Body of pancreas (tissue), 4 donors: ENCODE measurements at places on chromosomes 11 and 22. TPM values are rescaled to one million over a fixed set of nuclear protein-coding genes. Genes with fewer than 3 reads are reported as not detected.

GRCh38 chr11:46335890-46336562 is 11.2 kb upstream of the DGKZ start:
- no peak for DNase-seq

- DNase-seq: no peak
These were observed 25.5 kb downstream of the IL18BP start for GRCh38 chr11:72024069-72024754.

GRCh38 chr22:23233084-23233531 is 52.8 kb downstream of the BCR start:
- DNase-seq: no peak

GRCh38 chr11:35078470-35078735 is 60.6 kb upstream of the CD44 start:
- DNase-seq: no peak

DNA sequence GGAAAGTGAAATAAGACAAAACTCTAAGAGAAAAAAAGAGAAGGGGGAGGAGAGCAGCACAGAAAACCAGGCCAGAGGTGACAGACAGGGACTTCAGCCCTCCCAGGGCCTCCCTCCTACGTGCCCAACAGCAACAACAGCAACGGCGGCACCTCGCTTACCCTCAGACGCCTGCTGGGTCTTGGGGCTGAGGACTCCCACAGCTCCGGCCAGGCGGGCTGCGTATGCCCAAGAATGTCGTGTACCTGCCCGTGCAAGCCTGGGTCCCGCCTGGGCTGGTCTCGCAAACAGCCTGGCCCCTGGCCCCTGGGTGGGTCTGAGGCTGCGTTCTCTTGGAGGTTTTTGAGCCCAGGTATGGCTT is 30.5 kb downstream of the ARAP1 start:
- DNase-seq: peak; percentile 51

DNA sequence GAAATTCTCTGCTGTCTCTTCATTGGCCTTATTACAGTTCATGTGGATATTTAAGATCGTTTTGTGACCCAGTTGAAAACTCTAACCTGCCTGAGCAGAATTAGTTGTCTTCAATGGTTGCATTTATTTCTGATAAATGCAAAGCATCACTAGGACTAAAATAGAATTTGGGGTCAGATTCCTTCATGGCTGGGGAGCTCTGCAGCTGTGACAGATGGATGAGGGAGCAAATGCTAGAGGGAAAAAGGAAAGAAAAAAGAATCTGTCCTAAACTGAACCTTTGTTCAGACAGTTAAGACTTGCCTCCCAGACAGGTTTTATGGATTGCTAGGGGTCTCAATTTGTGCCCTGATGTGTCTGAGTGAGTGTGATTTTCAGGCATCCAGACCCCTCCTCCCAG is 113.0 kb downstream of the SYT9 start:
- DNase-seq: no peak

DNA sequence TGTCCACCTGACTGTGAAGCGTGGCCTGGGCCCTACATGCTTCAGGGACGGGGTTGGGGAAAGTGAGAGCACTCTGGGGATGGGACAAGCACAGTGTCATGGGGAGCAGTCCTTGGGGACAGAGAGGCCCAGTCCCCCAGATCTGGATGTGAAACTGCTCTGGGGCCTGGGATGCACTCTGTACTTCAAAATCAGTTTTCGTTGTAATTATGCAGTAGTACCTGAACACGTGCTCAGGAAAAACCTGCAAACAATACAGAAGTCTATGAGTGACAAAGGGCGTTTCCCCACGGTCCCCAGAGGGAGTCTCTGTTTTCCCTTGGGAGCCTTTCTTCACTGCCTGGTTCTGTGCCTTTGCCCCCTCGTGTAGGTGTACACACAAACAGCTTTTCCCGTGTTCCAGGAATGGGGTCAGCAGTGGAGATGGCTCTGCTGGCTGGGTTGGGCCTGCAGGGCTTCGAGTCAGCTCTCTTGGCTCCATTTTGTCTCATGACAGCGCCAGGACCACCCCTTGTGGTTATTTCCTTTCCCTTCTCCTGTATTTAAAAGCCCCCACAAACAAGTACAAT is 5.2 kb upstream of the TNFRSF13C start:
- DNase-seq: no peak

DNA sequence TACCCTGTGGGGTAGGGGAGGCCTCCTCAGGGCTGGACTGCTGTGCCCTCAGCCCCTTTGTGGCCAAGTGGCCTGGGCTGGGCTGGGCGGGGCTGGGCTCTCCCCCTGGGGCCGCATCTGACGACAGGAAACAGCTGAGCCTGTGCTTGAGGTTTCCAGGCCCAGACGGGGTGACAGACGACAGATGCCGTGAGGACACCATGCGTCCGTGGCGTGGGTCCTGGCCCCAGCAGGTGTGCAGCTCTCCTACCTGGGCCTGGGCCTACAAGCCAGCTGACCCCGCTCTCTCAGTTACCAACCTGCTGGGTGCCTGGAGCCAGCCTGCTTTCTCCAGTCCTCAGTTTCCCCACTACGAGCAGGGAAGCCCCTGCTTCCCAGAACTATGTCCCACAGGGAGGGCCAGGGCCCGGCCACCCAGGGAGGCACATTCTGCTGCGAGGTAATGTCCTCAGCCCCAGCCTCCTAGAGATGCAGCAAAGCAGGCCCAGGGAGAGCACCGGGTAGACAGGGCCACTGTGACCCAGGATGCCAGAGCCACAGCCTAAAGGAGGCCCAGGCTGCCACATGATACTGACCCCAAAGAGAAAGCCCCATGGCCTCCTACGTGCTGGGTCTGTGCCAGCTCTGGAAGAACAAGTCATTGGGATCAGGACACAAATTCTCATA is 181.3 kb downstream of the IGLL1 start:
- DNase-seq: no peak

- no peak for DNase-seq
These were observed 4.8 kb upstream of the MOB2 start for GRCh38 chr11:1491379-1491778.

DNA sequence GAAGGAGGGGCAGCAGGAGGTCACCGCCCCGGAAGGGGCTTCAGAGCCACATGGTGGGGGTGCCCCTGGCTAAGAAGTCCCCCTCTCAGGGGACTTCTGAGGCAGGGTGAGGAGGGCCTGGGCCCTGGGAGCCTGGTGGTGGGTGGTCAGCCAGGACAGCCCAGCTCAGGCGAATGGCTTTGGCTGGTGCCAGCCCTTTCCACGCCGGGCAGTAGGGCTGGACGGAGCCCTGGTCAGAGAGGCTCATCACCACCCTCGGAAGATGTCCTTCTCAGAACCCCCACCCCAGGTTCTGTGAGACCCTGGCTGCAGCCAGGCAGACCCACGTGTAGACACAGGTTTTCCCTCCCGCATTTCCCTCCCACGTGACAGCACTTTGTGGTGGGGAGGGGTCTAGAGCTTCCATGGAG is 35.9 kb downstream of the OSBPL5 start:
- DNase-seq: no peak

DNA sequence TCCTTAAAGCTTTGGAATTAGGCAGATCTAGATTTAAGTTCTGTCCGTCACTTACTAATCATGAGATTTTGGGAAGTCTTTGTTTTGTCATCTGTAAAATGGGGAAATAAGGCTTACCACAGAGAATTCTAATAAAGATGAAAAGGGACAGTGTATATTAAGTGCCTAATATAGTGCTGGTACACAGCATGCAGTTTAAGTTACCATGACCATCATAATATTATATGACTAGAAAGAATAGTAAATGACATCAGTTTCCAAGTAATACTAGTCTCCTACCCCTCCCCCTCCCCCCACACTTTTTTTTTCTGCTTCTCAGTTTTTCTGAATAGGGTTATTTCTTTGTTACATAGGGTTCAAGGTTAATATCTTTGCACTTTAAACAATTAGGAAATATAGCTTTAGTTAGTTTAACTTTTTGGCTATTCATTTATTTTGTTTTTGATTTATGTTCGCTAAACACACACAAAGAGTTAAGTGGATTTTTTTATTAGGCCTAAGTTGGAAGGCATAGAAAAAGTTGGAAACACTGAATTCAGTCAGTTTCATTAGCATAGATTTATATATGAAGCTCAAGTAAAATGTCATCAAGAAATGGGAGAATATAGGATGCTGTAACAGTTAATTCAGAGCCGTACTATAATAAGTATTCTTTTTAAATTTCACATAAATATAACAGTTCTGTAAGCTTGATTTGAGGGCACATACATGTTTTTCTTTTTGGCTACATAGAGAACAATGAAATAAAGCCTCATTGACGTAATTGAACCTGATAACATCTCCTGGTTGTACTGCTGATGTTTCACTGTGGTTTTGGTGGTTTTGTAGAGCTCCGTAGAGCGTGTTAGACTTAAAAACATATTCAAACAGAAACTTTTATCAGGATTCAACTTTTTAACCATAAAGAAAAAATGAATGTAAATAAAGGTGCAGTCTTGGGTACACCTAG is 121.2 kb downstream of the PDE3B start:
- DNase-seq: no peak

DNA sequence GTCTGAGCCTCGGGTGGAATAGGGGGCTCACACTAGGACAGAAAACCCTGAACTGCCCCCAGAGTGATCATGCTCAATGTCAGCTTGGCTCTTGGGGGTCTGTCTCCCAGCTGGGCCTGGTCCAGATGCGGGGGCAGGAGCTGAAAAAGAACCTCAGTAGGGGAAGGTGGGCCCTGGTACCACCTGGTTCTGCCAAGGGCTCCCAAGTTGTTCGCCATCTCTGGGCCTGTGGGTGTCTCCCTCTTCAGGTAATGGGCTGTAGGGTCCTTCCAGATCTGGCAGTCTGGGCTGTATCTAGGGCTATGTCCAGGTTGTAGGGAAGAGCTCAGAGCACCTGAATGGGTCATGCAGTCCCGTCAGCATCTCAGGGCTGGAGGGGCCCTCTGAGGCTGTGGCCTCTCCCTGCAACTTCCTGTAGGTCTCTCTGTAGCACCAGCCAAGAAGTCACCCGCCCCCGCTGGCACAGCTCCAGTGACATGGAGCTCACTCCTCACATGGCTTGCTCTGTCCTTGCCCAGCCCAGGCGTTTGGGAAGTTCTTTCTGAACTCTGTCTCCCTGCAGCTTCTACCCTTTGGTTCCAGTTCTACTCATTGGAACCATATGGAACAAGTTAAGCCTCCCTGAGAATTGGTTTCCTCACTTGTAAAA is 33.0 kb upstream of the SOX10 start:
- peak; percentile 68 for DNase-seq

GRCh38 chr11:128615076-128615475 is 27.7 kb upstream of the ETS1 start:
- no peak for DNase-seq

- no peak for DNase-seq
These were observed 204.5 kb downstream of the LRRC4C start for GRCh38 chr11:41254966-41255365.

DNA sequence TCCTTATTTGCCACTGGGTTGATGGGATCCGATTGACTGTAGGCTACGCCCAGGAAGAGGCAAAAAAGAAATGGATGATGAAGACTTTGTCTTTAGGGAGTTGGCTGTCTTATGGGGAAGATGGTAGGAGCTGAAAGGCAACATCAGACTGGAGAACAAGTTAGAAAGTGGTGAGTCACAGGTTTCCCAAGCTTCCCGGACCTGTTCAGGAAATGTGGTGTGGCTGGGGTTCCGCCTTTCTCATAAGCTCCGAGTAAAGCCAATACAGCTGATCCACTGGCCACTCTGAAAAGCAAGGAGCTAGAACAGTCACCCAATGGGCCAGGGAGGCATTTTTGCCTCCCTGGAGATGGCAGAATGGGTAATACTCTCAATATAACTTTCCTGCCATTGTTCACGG is 194.5 kb downstream of the SNX19 start:
- DNase-seq: no peak

DNA sequence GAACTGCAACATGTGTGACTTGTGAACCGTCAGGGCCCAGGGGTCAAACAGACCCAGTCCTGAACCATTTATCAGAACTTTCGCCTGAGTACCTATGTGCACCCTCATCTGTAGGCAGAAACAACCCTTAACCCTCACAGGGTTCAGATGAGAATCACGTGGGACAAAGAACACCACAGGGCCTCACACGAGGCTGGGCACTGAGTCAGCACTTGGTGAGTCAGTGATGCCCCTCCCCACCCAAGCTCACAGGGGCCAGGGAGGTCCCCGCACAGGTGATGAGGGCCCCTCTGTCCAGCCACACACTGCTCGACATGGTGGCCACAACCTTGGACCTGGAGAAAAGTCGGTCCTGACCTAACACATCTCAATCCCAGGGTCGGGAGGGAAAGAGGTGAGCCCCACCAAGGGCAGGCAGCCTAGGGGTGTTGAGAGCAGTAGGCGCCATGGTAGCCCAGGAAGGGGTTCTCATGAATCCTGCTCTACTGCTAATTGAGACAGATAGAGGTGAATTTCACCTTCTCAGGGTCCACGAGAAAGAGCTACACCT is 176.4 kb downstream of the SHANK2 start:
- no peak for DNase-seq

- DNase-seq: no peak
These were observed 245.7 kb downstream of the ST3GAL4 start for GRCh38 chr11:126601136-126601535.

GRCh38 chr11:34037016-34037415 is 14.5 kb upstream of the CAPRIN1 start:
- DNase-seq: no peak

- no peak for DNase-seq
These were observed 302.8 kb downstream of the FAT3 start for GRCh38 chr11:92527467-92527866.

DNA sequence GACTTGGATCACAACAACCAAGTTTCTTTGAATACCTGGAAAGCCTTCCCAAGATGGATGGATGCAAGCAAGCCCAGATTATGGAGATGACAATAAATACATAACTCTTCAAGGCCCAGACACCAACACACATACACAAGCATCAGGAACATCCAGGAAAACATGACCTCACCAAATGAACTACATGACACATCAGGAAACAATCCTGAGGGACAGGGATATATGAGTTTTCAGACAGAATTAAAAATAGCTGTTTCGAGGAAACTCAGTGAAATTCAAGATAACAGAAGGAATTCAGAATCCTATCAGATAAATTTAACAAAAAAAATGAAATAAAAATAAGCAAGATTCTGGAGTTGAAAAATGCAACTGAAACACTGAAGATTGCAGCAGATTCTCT is 659.4 kb downstream of the METTL15 start:
- DNase-seq: no peak

GRCh38 chr11:49505231-49505630 is 296.8 kb upstream of the FOLH1 start:
- DNase-seq: no peak

- DNase-seq: no peak
These were observed 299.0 kb downstream of the ETS1 start for GRCh38 chr11:128288368-128288767.

The OTOG gene
- total RNA-seq: not detected

The FGF3 gene
- not detected for total RNA-seq

The TRPC6 gene
- 0.52 TPM for total RNA-seq

The LRRC56 gene
- total RNA-seq: 1.6 TPM

The KREMEN1 gene
- total RNA-seq: 6.6 TPM

The SCUBE1 gene
- 0.26 TPM for total RNA-seq

The PRODH gene
- total RNA-seq: 1.0 TPM

The A4GALT gene
- 6.9 TPM for total RNA-seq

The SCN4B gene
- total RNA-seq: 0.33 TPM

The BAIAP2L2 gene
- 0.66 TPM for total RNA-seq

The FAM181B gene
- total RNA-seq: 5.9 TPM
